Stomach (tissue), 19 donors: ENCODE measurements at places on chromosomes 6 and 20.

- peak; percentile 30 for DNase-seq
Observed at GRCh38 chr6:160420969-160421556, 72.9 kb downstream of the SLC22A3 start.

GRCh38 chr6:159229651-159230051 lies 60.5 kb downstream of the FNDC1 start:
- DNase-seq, result peak; percentile 26

DNA sequence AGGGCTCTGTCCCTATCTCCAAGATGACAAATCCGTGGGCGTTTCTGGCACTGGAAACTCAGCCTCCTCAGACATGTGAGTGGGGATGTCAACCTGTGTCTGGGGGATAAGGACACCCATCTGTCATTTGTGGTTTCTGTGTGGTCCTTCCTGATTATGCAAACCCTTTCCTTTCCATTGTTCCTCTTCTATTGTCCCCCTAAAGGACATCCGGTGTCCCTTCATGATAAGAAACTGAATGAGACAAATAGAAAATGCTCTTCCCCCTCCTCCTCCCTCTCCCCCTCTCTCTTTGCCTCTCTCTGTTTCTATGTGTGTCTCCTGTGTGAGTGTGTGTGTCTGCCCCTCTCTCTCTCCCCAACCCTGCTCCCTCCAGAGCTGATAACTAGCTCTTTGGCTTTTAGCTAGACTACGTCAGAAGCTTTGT lies 11.5 kb upstream of the GLP1R start:
- DNase-seq, result no peak

GRCh38 chr20:13255356-13255755 lies 34.3 kb downstream of the ISM1 start:
- no peak for DNase-seq

GRCh38 chr20:14264869-14265268 lies 72.5 kb downstream of the FLRT3 start:
- no peak for DNase-seq

GRCh38 chr6:13485923-13486562 lies 1.4 kb downstream of the GFOD1 start:
- peak; percentile 68 for DNase-seq

- DNase-seq, result peak; percentile 31
Observed at GRCh38 chr6:1226277-1227099, 85.4 kb upstream of the FOXQ1 start.

- no peak for DNase-seq
Observed at GRCh38 chr20:36377348-36378326, 71.5 kb downstream of the DLGAP4 start.

DNA sequence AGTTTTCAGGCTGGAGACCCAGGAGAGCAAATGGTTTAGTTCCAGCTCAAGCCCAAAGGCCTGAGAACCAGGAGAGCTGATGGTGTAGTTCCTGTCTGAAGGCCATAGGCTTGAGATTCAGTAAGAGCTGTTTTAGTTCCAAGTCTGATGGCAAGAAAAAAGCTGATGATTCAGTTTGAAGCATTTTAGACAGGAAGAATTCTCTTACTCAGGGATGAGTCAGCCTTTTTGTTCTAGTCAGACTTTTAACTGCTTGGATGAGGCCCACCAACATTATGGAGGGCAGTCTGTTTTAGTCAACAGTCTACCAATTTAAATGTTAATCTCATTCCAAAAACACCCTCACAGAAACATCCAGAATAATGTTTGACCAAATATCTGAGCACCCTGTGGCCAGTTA lies 2.5 kb downstream of the ZSCAN26 start:
- DNase-seq, result no peak

DNA sequence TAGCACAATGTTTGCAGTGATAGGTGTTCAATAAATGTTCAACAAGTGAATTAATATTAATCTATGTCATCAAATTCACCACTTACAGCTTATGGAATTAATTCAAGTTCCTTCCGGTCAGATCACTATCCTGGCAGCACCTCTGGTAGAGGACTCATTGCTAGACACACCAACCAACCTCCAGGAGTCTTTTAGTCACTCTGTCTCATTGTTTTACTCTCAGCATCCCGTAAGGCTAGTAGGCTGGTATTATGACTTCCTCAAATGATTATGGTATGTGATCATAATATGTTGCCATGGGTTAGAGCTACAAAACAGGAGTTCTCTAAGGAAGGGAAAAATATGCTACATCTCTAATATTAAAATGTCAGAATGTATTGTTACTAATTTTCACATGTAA lies 21.7 kb upstream of the MMS22L start:
- no peak for DNase-seq

GRCh38 chr6:3911614-3912336 lies 62.6 kb downstream of the FAM50B start:
- DNase-seq, result peak; percentile 73

DNA sequence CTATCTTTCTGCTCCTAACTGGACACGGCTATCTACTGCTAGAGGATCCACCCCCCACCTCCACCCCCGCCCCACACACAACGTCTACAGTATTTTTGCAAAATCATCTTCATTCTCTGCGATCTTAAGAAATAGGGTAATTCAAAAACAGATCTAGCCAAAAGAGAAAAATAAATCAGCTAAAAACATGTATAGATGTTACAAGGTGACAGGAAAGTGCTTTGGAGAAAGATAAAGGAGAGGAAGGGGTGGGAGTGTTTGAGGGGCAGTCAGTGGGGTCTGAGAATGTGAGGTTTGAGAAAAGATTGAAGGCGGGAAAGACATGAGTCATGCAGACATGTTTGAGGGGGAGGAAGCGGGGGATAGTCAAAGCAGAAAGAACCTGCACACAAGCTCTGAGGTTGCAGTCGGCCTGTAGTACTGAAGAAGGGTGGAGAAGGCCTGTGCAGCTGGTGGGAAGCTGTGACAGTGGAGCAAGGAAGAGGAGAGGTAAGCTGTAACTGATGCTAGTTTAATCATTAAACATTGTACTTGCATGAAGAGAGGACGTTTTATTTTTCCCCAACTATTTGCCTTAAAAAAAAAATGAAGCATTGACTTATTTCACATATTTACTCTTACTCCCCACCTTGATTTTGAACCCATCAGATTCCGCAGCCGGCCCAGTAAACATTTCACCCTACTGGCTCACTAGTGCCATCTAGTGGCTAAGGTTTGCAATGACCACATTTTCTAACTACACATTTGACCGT lies 332.6 kb downstream of the ADGRB3 start:
- peak; percentile 84 for DNase-seq

- no peak for DNase-seq
Observed at GRCh38 chr6:155340464-155341129, 26.3 kb upstream of the TFB1M start.

DNA sequence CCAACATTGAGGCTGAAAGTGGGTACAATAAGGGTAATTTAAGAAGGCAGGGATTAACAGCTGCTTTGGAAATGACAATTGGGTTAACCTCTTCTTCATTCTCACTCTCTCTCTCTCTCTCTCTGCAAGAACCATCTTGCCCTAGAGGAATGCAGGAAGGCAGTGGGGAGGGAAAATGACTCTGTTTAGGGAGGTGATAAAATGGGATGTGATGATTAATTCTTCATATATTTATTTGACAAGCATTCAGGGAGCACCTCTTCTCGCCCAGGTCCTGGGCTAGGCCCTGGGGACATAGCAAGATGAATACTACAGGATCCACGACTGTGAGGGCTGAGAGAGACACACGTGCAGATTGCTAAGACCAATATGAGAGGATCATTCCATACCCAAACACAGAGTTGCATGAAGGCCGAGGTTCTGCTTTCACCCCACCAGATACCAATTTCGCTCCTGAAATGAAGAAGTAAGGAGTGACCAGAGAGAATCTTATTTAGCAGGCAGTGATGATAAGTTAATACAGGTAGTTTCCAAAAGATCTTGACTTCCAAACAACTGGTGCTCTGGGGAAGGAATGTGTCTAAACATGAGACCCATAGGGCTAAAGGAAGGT lies 13.3 kb upstream of the PTPN1 start:
- DNase-seq, result no peak

GRCh38 chr6:167046861-167047495 lies 47.8 kb downstream of the CEP43 start:
- DNase-seq, result no peak

- DNase-seq, result peak; percentile 73
Observed at GRCh38 chr6:73519926-73520687, 725 bp downstream of the EEF1A1 start.

- DNase-seq, result no peak
Observed at GRCh38 chr6:156269751-156270369, 507.3 kb upstream of the ARID1B start.

DNA sequence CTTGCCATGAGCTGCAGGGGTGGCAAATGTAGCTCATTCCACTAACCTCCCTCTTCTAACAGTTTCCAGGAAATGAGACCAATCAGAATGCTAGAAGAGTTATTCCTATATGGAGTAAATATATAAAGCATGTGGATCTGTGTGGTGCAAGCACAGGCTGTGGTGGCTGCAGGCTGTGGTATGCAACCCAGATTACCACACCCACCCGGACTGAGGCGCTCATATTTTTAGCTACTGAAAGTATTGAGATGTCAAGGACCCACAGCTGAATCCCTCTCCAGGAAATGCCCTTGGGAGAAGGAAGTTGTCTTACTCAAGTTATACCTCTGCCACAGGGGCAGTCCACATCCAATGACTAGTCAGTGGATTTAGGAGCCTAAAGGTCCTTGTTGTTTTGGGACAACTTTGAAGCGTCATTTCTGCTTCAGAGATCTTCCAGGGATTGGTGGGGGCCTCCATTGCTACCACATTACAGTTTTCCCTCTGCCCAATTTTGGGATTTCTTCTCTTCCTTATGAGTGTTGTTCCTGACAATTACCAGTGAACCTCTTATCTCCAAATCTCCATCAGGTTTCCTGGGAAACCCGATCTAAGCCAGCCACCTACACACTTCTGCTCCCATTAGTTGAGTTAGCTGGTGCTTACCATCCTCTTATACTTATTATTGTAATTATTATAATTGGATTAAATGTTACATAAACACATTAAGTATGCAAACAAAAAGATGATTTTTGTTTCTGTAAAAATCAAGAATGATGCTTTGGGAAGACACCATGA lies 12.1 kb upstream of the REPS1 start:
- DNase-seq, result no peak

- DNase-seq, result no peak
Observed at GRCh38 chr6:88442737-88443136, 276.6 kb upstream of the CNR1 start.

DNA sequence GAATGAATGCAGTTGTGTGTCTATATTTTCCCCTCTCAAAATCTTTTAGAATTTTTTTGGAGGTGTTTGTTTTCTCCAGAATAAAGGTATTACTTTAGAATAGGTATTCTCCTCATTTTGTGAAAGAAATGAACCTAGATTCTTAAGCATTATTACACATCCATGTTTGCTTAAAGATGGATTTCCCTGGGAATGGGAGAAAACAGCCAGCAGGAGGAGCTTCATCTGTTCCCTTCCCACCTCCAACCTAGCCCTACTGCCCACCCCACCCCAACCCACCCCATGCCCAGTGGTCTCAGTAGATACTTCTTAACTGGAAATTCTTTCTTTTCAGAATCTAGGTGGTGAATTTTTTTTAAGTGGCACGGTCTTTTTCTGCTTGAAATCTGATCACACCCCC lies 127.8 kb downstream of the CD109 start:
- DNase-seq, result no peak

DNA sequence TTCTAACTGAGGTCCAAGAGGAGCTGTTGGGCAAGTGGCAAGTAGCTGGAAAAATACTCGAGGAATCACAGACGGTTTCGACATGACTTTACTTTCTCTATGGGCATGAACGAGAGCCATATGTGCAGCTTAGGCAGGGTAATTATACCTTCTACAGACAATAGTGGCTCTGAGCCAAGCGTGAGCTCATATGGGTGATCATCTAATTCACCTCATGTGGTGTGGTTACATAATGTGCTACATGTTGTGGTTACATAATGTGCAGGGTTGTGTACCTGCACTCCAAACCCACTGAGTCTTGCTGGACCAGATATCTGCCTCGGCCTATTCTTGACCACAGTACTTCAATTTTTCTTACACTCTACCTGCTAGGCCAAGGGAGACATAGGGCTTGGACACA lies 771.7 kb upstream of the EYS start:
- DNase-seq, result no peak

DNA sequence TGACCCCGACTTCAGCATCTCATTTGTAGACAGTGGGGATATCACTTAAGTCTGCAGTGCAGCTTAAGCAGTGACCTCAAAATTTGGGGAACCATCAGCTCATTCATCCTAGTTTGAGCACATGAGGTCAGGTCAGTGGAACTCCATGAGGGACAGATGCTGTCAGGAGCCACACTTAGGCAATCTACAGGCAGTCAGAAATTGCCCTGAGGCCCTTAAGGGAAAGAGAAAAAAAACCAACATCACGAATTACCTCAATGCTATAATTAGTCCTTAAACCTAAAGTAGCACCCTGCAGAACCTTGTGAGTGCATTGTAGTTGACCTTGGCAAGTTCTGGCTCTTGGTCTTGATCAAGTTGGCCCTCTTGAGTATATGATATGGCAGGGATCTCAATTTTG lies 21.1 kb downstream of the TMEM74B start:
- no peak for DNase-seq

GRCh38 chr20:62243106-62243505 lies 4.8 kb downstream of the OSBPL2 start:
- DNase-seq, result no peak

GRCh38 chr6:53873922-53874321 lies 79.1 kb downstream of the LRRC1 start:
- DNase-seq, result no peak

- DNase-seq, result no peak
Observed at GRCh38 chr20:33009214-33010132, 2.0 kb downstream of the BPIFB2 start.

DNA sequence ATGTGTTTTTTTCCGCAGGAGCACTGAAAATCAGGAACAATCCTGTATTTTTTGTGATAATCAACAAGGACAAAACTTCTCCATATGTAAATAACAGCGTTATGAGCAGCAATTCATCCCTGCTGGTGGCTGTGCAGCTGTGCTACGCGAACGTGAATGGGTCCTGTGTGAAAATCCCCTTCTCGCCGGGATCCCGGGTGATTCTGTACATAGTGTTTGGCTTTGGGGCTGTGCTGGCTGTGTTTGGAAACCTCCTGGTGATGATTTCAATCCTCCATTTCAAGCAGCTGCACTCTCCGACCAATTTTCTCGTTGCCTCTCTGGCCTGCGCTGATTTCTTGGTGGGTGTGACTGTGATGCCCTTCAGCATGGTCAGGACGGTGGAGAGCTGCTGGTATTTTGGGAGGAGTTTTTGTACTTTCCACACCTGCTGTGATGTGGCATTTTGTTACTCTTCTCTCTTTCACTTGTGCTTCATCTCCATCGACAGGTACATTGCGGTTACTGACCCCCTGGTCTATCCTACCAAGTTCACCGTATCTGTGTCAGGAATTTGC lies at the start of gene TAAR6:
TSS of gene TAAR6 (plus strand) at position 102 of the 557 bp plus-strand sequence. CDS start at position 102, 0 bp downstream.
- no peak for DNase-seq

- no peak for DNase-seq
Observed at GRCh38 chr6:135703621-135704020, 147.9 kb upstream of the PDE7B start.
